ENCODE measurements at places on chromosomes 7 and 10.

- no peak for DNase-seq
Observed at GRCh38 chr7:1103789-1104515, 16.0 kb downstream of the GPER1 start.

GRCh38 chr7:151175793-151176311 lies 8.4 kb upstream of the GBX1 start:
- DNase-seq, result no peak

GRCh38 chr10:1595726-1596125 lies 141.6 kb downstream of the ADARB2 start:
- no peak for DNase-seq

DNA sequence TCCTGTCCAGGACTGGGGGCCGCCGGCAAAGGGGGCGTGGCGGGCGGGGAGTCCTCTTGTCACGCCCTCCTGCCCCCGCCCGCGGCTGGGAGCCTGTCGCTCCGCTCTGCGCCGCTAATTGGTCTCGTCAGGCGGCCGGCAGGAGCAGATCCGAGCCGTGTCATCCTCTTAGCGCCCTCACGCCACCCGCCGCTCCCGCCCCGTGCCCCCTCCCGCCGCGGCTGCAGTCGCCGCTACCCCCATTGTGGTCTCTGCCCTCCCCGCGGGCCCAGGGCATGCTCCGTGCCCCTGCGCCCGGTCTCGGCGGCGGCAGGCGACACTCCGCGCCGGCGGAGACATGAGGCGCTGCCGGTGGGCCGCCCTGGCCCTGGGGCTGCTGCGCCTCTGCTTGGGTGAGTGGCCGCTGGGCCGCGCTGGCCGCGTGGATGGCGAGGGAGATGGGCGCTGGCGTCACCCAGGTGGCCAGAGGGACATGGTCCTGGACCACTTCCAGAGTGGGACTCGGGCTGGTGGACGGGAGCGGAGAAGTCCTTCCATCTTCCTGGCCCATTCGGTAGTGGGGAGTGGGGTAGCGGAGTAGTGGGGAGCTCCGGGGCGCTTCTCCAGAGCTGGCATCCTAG lies at the start of gene CDHR1:
Gene CDHR1 (plus strand): TSS at position 114 of the 620 bp plus-strand sequence. CDS start 224 bp downstream, at position 338.
- DNase-seq, result peak; percentile 72

- no peak for DNase-seq
Observed at GRCh38 chr7:41448104-41448503, 254.8 kb downstream of the INHBA start.

DNA sequence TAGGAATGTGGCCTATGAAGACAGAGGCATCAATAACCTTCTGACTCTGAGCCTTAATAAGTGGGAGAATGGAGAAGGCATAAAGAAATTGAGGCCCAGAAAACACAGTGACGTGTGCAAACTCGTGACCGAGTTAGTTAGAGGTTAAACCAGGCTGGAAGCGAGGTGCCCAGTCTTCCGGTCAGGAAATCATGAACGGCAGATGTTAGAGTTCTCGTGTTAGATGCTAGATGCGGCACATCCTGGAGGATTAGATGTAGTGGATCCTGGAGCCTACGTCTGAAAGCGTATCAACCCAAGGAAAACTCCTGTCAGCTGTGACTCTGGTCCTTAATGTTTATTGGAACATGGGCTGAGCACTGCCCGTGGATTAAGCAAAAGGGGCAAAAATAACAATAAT lies 275.9 kb downstream of the TCF7L2 start:
- no peak for DNase-seq

GRCh38 chr10:102831322-102832071 lies 5.7 kb downstream of the CYP17A1 start:
- no peak for DNase-seq

- no peak for DNase-seq
Observed at GRCh38 chr7:128732521-128733277, 6.5 kb upstream of the CALU start.

GRCh38 chr7:95897557-95898251 lies 125.3 kb downstream of the DYNC1I1 start:
- DNase-seq, result no peak

DNA sequence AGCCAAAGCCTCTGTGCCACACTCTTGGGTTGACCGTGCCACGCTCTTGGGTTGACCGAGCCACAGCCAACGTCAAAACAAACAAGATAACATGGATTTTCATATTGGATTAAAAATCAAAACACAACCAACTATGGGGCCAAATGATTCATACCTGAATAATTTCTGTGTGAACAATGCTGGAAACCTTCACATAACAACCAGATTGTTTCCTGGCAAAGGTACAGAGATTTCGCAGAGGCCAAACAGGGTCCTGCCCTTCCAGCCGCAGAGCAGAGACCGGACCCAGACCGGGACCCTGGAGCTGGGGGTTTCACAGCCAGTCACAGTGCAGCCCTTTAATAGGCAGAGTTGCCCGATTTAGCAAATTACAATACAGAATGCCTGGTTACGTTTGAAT lies 40.5 kb downstream of the ITIH5 start:
- no peak for DNase-seq

DNA sequence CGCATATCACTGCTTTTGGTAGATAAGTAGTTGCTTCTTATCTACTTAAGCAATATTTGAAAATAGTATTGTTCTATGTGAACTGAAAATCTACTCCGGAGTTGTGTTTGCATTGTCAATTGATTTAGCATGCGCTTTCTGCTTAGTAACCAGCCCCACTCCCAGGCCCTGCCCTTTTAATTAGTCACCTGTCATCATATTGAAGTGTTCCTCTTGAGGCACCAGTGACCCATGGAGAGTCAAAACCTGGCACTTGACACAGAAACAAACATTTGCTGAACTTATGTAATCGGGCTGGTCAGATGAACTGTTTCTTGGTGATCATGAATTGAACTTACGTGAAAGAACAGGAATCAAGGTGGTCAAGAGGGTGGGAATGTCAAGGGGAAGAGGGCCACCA lies 27.8 kb upstream of the CDHR3 start:
- DNase-seq, result no peak

Data from activated CD4-positive, alpha-beta T cell treated with anti-CD3 and anti-CD28 coated beads for 36 hours (primary cell).